ENCODE measurements at places on chromosomes 1 and 21. TPM values are rescaled to one million over a fixed set of nuclear protein-coding genes. Genes with fewer than 3 reads are reported as not detected.

Gene S100A8
- 22.6 TPM for polyA plus RNA-seq

Gene GBP7
- not detected for polyA plus RNA-seq

GRCh38 chr1:43573066-43573800 is 42.5 kb downstream of the PTPRF start:
- no peak for DNase-seq

DNA sequence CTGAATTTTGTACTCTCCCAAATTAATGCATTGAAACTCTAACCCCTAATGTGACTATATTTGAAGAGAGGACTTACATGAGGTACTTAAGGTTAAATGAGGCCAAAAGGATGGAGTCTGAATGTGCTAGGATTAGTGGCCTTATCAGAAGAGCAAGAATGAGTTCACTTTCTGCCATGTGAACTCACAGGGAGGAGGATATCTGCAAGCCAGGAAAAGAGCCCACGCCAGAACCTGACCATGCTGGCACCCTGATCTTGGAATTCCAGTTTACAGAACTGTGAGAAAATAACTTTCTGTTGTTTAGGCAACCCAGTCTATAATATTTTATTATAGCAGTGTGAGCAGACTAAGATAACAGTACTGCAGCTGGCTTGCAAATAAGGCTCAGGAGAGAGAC is 12.2 kb upstream of the FASLG start:
- DNase-seq, result no peak

DNA sequence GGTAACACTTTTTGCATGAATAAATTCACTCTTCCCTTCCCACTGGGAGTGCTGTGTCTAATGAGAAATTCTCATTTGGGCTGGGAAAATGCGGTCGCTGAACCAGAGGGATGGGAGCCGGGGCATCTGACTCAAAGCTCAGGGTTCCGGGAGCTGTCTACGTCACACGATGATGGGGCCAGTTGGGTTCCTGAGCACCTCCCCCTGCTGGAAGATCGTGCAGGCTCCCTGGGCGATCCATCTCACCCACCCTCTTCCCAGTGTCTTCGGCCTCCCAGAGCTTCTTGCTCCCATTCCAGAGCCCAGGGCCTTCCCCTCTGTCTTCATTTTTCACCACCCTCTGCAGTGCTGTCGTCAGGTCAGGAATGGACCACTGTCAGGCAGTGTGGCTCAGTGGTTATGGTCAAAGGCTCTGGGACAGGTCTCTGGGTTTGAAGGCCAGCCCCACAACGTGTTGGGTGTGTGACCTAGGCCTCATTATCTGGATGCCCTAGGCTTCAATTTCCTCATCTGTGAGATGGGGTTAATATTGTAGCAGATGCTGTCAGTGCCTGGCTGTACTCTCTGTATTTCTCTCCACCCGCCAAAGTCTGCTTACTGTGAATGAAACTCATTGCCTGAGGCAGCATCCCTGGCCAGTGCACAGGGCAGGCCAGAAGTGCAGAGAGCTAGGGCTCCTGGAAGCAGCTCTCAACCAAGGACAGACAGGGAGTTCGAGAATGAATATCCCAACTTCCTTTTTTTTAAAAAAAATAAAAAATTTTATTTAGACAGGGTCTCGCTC is 31.8 kb downstream of the IGSF21 start:
- no peak for DNase-seq

DNA sequence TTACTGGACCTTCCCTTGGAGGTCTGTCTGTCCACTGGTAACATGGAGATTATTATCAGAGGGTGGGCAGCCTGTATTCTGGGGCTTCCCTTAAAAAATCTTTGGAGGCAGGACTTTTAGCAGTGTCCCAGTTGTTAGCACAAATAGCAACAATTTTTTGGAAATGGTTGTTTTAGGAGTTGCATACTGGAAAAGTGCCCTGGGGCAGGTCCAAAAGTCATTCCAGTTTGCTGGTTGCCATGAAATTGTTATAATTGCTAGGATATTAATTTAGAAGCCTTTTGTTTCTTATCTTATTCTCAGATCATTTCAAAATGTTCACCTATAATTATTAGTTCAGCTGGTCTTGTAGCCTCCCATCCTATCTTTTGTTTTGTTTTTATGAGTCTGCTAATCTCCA is 71.0 kb downstream of the PTGS2 start:
- no peak for DNase-seq

Gene TOR1AIP2
- polyA plus RNA-seq, result 32.8 TPM

Gene TNFRSF14
- 19.7 TPM for polyA plus RNA-seq

DNA sequence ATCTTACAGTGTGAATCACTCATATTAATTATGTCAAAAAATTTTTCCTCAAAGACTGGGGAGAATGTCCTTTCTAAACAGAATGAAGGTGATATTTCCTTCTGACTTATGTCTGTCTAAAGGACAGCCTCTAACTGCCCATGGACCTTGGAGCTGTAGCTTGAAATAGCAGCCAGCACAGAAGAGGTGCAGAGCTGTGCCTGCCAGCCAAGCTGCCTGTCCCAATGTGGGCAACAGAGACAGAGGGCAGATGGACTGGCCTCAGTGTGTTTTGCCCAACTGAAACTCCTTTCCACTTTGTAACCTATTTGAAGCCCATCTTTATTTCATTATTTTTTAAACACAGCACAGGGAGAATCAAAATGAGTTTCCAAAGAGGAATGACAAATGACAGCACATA is 97.6 kb upstream of the DYNLT5 start:
- DNase-seq, result no peak

- DNase-seq, result no peak
Measured at GRCh38 chr21:44615911-44616590, 4.2 kb downstream of the KRTAP10-8 start.

Gene PLA2G2A
- 0.18 TPM for polyA plus RNA-seq

Gene LDLRAD1
- not detected for polyA plus RNA-seq

DNA sequence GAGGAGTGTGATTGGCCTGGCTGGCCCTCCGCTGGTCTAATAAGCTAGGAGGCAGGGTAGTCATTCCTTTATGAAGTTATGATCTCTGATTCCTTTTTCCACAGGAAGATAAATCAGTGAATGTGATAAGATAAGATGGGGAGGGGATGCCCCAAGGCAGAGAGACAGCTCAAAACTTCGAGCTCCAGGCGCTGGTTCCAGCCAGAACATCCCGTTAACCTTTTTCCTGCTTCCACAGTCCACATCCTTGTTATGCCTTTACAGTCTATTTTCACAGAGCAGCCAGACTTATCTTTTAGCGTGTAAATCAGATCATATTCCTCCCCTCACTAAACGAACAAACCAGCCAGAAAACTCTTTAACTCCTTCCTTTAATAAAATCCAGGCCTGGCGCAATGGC is 38.5 kb upstream of the BMP8B start:
- DNase-seq, result no peak

DNA sequence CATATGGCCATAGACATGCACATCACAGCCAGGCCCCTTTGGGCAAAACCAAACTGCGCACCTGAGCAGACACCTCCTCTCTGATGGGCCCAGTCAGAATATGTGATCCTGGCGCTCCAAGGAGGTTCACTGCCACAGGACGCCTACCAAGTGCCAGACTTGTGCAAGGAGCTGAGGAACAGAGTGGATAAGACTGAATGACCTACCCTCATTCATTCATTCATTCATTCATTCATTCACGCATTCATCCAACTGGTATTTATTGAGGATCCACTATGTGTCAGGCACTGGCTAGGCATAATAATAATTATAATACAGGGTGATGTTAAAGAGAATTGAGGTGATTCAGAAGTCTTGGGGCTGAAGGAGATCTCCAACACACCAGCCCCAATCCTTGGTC is 2.4 kb upstream of the IGSF21 start:
- DNase-seq, result no peak

Gene GOLT1A
- 4.6 TPM for polyA plus RNA-seq

DNA sequence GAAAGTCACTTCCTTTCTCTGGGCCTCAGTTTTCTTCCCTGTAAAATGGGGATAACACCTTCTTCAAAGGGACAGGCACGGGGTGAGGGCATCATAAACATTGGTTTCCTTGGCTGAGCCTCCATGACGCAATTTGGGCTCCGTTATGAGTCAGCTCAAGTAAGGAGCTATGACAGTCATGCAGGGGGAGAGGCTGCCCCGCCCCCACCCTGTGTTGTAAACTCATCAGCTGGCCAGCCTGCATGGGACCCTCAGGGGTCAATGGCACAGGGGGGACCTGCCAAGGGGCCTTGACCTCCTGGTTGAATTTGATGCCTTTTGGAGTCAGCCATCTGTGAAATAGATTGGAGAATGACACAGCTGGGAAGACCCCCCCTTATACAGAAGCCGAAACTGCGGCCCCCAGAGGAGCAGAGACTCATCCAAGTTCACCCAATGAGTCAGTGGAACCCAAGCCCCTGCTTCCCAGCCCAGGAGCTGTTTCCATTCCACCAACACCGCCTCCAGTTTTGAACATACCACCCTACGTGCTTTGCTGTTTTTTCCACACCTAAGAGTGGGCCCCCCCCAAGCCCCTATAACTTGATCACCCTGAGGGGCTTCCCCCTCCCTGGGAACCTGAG is 36.8 kb upstream of the RUNX3 start:
- DNase-seq, result no peak

GRCh38 chr1:204503122-204503912 is 8.7 kb upstream of the PIK3C2B start:
- peak; percentile 67 for DNase-seq

DNA sequence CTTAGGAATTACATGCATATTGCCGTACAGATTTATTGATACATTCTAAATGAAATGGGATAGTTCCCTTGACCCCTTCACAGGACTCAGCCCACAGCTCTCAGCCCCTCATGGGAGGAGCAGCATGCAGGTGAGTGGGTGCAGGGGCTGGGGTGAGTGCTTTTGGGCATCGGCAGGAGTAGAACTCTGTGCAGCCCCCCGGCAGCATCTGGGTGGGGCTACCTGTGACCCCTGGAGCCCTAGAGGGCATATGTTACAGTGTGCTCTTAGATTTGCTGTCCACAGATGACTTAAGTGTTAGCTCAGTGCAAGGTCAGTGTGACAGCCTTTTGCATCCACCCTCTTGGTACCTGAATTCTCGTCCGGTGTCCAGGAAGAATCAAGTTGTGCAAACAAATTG is 120.3 kb downstream of the GALNT2 start:
- no peak for DNase-seq

Gene AMY1C
- not detected for polyA plus RNA-seq

Gene HAPLN2
- polyA plus RNA-seq, result 0.63 TPM

Gene NBPF10
- polyA plus RNA-seq, result 1.9 TPM

GRCh38 chr1:114259511-114260160 is 106.0 kb upstream of the SYT6 start:
- DNase-seq, result no peak

GRCh38 chr1:2799811-2800663 is 1.5 kb downstream of the TTC34 start:
- DNase-seq, result no peak

Gene SEC16B
- polyA plus RNA-seq, result 4.8 TPM

DNA sequence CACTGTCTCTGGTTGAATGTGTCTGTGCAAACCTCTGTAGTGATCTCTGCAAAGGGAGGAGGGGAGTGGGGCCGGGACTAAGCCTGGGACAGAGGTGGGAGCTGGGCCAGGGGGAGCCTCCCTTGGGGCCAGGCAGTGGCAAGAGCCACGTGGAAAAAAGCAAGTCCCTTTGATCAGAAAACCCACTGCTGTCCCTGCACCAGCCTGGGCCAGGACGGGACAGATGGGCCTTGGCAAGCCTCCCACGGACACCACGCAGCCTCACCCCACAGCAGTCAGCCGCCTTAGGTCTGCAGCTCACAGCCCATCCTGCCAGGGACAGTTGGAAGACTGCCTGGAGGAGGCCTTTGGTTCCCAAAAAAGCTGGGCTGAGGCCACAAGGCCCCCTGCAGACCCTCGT is 11.7 kb upstream of the TRAPPC10 start:
- DNase-seq, result no peak

- DNase-seq, result no peak
Measured at GRCh38 chr1:2512862-2513421, 13.5 kb downstream of the PANK4 start.

Gene PSMD4
- 107 TPM for polyA plus RNA-seq

GRCh38 chr1:54485416-54485815 is 62.6 kb upstream of the ACOT11 start:
- DNase-seq, result no peak

Gene KLF17
- polyA plus RNA-seq, result 0.93 TPM

DNA sequence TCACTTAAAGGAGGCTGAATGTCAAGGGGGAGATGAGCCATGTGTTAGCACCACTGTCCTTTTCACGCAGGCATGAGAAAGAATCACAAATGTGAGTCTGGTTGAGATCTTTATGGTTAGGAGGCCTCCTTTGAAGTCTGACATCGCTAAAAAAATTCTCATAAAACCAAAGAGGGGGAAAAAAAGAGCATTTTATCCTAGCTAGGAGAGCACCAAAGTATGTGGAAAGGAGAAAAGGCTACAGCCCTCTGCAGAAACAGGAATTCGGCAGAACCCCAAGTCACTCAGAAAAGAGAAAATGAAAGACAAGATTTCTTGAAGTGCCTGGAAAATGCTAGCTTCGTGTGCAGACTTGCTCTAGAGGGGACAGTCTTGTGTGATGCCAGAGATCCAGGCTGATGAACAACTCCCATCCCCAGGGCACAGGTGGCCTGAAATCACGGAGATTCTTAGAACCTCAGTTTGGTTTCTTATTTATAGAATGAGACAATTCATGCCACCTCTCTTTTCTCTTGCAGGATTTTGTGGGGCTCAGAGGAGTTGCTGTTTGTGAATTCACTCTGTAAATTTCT is 61.5 kb downstream of the RUNX1 start:
- no peak for DNase-seq

DNA sequence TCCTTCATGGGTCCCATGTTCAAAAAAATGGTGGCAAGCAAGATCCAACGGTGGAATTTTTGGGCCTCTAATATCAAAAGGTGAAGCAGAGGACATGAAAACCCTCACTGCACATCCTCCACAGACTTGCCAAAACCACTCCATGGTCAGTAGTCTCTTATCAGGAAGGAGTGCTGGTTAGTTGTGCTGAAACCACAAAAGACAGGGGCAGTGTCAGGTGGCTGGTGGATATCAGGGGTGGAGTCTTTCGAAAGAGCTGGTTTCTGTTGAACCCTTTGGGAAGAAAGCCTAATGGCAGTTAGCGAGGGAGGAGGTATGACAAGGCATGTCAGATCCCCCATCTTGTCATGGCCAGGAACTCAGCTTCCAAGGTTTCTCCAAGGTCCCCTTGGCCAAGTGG is 395.9 kb upstream of the CAMK1G start:
- DNase-seq, result no peak
